ENCODE measurements at places on chromosomes 12 and 14. TPM values are rescaled to one million over a fixed set of nuclear protein-coding genes. Genes with fewer than 3 reads are reported as not detected.

The CDCA3 gene
- total RNA-seq, result 0.92 TPM

The LIN7A gene
- not detected for total RNA-seq

The TTC9 gene
- total RNA-seq, result 5.4 TPM

The MED13L gene
- 157 TPM for total RNA-seq

The C14orf39 gene
- not detected for total RNA-seq

The NFE2 gene
- total RNA-seq, result not detected

The DAO gene
- total RNA-seq, result not detected

The REM2 gene
- total RNA-seq, result 4.1 TPM

The IGFBP6 gene
- total RNA-seq, result 0.58 TPM

The ENDOU gene
- total RNA-seq, result not detected

The KRT75 gene
- not detected for total RNA-seq

Measured in CD8-positive, alpha-beta T cell (primary cell).